Keratinocyte (primary cell): ENCODE measurements at places on chromosomes 2 and 18. TPM values are rescaled to one million over a fixed set of nuclear protein-coding genes. Genes with fewer than 3 reads are reported as not detected.

The KYNU gene
- polyA plus RNA-seq = 2.4 to 8.2 TPM (median 3.9 TPM) in 3 replicates

- H3K4me3 ChIP-seq = no peak overlapping the region
- no peaks in the 10 kb centered on the region for H3K36me3 ChIP-seq
- H3K27ac ChIP-seq = peak overlapping the region; percentile 70
- DNase-seq = peak; percentile 95
- no peaks in the 10 kb centered on the region for H3K27me3 ChIP-seq
- peaks cover 47% of the 10 kb centered on the region for H3K4me1 ChIP-seq
Observed at GRCh38 chr2:237298151-237299118, 115.5 kb downstream of the COL6A3 start.

- H3K27me3 ChIP-seq = no peaks in the 10 kb centered on the region
- H3K27ac ChIP-seq = no peak overlapping the region
- DNase-seq = no peak
- no peak overlapping the region for H3K4me3 ChIP-seq
Observed at GRCh38 chr2:120860579-120860922, 124.9 kb downstream of the GLI2 start.

DNA sequence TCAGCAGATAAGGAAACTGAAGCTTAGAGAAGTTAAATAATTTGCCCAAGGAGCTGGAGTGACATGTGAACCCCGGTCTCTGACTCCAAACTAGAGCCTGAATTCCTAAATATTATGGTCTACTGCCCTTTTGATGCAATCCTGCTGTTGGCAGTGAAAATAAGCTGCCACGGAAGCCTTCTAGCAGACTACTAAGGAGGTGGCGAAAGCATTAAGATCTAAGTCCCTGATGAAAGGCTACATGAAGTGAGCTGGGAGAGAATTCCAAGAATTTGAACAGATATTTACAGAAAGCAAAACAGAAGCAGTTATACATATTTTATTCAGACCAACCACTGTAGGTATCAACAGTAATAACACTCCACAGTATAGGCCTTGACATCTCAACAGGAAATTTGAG is 28.1 kb downstream of the TRMT61B start:
- H3K27ac ChIP-seq = no peak overlapping the region
- H3K27me3 ChIP-seq = no peaks in the 10 kb centered on the region
- H3K4me1 ChIP-seq = no peaks in the 10 kb centered on the region
- no peaks in the 10 kb centered on the region for H3K36me3 ChIP-seq
